Central memory CD4-positive, alpha-beta T cell (primary cell): ENCODE measurements at places on chromosomes 4 and X.

- no peak for DNase-seq
Observed at GRCh38 chrX:108198420-108198819, 106.8 kb downstream of the ATG4A start.

- no peak for DNase-seq
Observed at GRCh38 chr4:187393531-187394344, 601.8 kb upstream of the ZFP42 start.

- no peak for DNase-seq
Observed at GRCh38 chrX:129576539-129576938, 36.5 kb downstream of the OCRL start.

DNA sequence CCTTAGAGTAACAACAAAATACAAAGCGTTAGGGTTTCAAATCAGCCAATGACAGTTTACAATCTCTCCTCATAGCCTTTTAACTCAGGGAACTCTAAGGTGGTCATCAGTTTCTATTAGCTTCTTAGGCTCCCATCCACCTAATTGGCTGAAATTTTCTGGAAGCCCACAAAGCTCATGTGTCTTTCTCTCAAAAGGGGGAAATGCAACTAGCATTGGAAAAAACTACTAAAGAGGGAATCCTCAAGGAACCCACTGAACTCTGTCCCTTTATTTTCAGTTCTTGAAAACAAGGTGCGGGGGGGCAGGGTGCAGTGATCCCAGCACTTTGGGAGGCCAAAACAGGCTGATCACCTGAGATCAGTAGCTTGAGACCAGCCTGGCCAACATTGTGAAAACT lies 56.4 kb downstream of the PDGFC start:
- DNase-seq = no peak

GRCh38 chr4:115323106-115323707 lies 209.8 kb upstream of the NDST4 start:
- DNase-seq = no peak

GRCh38 chr4:125187226-125188176 lies 127.3 kb upstream of the FAT4 start:
- no peak for DNase-seq

DNA sequence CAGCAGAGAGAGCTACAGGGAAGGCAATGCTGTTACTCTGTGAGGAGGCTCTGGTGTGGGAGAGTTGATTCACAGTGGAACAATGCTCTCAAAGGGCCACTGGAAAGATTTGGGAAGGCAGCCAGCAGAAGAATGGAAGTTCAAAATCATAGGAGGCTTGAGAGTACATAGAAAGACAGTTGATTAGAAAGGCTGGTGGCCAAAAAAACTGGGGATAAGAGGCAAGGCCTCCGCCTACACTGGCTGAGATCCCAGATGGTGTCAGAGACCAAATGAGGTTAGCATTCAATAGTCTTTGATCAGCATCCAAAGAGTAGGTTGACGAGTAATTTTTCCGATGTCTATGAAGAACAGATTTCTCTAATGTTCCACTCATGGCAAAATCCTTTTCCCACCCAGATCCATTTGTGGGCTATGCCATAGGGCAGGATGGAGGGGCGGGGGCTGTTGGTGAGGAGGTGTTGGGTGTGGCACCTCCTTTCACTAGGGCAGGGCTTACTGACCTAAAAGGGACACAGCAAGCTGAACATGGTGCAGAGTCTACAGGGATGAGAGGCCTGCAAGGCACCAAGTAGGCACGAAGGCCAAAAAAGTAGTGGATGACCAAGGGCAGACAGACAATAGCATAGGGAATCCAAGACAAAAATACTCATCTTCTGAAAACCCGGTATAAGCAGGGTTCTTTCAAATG lies 15.1 kb downstream of the TEC start:
- no peak for DNase-seq

GRCh38 chr4:102511830-102512605 lies 10.9 kb downstream of the NFKB1 start:
- DNase-seq = no peak

DNA sequence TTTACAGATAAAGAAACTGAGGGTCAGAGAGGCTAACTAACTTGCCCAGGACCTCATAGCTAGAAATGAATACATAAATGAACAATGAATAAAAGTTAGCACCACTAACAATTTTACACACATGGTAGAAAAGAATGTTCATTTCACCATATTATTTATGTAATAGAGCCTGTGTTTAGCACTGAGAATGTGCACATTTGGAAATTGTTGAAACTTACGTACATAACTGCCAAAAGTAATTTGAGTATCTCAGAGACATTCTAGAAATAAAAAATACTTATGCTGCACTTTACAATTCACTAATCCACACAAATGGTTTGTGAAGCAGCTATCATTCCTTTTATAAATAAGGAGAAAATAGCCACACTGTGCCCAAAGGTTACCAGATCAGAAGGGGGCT lies 9.9 kb downstream of the CASK start:
- DNase-seq = no peak

GRCh38 chr4:183106839-183107238 lies 7.8 kb downstream of the WWC2 start:
- DNase-seq = no peak

GRCh38 chr4:11746734-11747133 lies 318.0 kb upstream of the HS3ST1 start:
- no peak for DNase-seq

DNA sequence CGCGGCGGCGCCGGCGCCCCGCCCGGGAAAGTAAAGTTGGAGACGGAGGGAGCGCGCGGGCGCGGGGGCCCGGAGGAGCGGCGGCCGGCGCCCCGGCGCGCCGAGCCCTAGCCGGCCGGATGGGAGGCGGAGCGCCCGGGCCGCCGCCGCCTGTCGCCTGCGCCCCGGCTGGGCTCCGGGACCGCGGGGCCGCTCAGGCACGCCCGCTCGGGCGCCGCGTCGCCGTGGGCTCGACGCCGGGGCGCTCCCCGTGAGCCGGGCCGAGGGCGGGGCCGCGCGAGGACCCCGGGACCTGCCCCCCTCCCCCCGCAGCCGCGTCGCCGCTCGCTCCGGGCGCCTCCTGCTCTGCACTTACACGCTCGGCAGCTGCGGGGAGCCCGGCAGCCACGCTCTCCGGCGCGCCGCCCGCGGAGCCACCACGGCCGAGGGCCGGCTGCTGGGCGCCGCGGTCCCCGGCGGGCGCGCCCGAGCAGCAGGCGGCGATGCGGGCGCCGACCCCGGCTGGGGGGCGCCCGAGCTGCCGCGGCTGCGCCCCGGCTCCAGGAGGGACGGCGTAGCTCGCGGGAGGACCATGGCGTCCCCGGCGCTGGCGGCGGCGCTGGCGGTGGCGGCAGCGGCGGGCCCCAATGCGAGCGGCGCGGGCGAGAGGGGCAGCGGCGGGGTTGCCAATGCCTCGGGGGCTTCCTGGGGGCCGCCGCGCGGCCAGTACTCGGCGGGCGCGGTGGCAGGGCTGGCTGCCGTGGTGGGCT lies at the start of gene ADRA2C:
Gene ADRA2C (plus strand): TSS at position 350 of the 749 bp plus-strand sequence. CDS start 222 bp downstream, at position 572.
- DNase-seq = no peak

GRCh38 chr4:173414456-173414855 lies 15.5 kb upstream of the SCRG1 start:
- no peak for DNase-seq

DNA sequence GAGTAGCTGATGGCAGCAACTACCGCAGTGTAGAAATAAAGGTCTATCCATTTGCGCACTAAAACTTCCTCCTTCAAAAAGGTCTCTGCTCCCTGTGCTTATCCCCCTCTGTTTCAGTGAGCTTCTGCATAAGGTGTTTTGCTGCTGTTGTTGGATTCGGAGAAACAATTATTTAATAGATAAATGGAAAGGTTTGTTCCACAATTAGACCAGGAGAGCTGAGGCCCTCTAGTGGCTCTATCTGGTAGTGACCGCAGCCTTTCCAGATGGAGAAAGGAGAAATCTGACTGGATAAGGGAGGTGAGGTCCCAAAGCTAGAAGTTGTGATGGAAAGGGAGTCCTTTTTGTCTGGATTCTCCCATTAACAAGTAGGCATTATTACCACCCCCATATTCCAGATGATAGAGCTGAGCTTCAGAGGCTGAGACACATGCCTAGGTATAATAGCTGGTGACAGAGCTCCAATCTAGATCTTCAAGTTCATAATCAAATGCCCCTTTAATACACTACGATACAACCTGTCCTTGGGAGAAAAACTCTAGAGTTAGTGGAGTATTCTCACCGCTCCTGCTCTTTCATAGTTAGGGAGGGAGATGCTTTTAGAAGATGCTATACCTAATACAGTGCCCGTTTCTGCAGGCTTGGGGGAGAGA lies 5.1 kb upstream of the GABRQ start:
- DNase-seq = no peak

DNA sequence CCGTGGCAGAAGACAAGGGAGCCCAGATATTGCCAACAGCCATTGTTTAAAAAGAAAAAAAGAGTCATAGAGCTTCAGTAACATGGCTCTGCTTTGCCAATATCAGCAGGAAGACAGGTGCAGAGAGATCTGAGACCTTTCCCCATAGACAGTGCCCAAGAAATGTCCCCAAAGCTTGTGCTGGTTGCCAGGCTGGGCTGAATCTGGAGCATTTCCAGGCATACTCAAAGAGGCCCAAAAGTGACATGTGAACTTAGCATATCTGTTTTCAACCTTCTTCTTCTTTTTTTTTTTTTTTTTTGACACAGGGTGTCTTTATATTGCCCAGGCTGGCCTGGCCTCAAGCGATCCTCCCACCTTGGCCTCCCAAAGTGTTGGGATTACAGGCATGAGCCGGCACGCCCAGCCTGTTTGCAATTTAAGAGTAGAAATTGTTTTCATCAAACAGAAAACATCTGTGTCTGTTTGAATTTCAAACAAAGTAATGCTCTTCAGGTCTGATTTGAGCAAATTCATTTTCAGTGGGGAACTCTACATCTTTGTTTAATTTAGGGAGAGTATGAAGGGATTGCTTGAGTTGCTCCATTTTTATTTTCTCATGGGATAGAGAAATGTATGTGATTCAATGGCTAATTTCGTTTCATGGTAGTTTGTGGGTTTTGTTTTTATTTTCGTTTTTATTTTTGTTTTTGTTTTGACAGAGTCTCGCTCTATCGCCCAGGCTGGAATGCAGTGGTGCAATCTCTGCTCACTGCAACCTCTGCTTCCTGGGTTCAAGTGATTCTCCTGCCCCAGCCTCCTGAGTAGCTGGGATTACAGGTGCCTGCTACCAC lies 56.6 kb upstream of the RBM47 start:
- no peak for DNase-seq
